Endothelial cell of umbilical vein (primary cell): ENCODE measurements at places on chromosomes 12 and 14. TPM values are rescaled to one million over a fixed set of nuclear protein-coding genes. Genes with fewer than 3 reads are reported as not detected.

The DLK1 gene
- not detected in 2 replicates for polyA plus RNA-seq

The IGFBP6 gene
- polyA plus RNA-seq = 18.2 TPM in 2 replicates

The DLST gene
- polyA plus RNA-seq = 91.0 and 98.4 TPM in 2 replicates

The POTEM gene
- not detected in 2 replicates for polyA plus RNA-seq

The C12orf50 gene
- polyA plus RNA-seq = not detected in 2 replicates

The IL26 gene
- not detected in 2 replicates for polyA plus RNA-seq

The KLRC3 gene
- not detected in 2 replicates for polyA plus RNA-seq

The SVOP gene
- not detected in 2 replicates for polyA plus RNA-seq

The SERPINA3 gene
- polyA plus RNA-seq = not detected in 2 replicates

The CAMKK2 gene
- polyA plus RNA-seq = 30.8 and 32.5 TPM in 2 replicates

The BHLHE41 gene
- 0.03 and 0.12 TPM in 2 replicates for polyA plus RNA-seq
